ENCODE measurements at places on chromosomes 16 and 17.
A peak's percentile ranks its signal among the peaks of the same experiment; 100 is the strongest.

DNA sequence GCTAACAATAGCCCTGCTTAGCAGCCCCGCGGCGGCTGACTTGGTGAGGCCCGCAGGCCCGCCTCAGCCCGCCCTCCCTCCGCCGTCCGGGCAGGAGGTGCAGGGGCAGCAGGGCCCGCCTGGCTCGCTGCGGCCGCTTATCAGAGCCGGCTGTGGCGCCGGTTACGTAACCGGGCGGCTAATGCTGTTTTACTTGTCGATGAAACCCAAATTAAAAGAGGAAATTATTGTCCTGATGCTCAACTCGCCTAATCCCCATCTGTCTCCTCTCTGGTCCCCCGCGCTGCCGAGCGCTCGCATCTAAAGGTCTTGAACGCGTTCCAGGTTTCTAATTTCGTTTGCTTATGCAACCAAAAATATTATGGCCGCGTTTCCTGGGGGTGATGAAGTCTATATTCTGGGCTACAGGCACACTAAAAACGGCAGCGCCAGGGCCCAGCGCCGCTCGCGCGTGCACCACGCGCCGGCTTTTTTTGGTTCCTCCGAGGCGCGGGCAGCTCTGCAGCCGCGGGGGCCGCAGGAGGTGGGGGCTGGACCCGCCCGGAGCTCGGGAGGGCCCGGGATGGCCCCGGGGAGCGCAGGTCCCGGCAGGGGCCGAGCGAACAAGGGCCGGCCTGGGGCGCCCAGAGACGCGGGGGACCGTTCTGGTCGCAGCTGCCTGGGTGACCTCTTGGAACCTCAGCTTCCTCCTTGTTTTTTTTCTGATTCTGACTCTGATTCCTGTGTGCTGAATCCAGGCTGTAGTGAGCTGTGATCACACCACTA lies 65.2 kb upstream of the TOB1 start:
- peak; percentile 92 for DNase-seq

- peak; percentile 13 for DNase-seq
Observed at GRCh38 chr17:69335058-69335457, 8.1 kb upstream of the ABCA5 start.

GRCh38 chr17:9936095-9936494 lies 31.0 kb upstream of the RCVRN start:
- DNase-seq, result no peak

GRCh38 chr16:4578961-4579530 lies 22.9 kb downstream of the C16orf96 start:
- DNase-seq, result no peak

- DNase-seq, result no peak
Observed at GRCh38 chr17:29772981-29773380, 150.3 kb upstream of the CORO6 start.

DNA sequence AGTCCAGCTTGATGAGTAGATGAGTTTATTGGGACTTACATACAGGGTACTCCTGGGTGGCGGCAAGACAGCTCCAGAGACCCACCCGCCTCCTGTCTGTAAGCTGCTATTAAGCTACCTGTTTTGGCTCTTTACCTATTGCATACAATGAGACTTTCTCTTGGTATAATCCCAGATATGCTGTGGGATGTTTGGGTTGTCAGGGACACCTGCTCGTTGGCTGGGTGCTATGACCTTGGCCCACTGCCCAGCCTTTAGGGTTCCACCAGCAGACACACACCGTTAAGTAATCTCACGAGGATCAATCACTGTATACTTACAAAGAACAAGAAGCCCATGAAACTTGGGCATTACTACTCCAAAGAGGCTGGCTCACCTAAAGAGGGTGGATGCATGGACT lies 116.4 kb downstream of the NPIPB5 start:
- no peak for DNase-seq

- DNase-seq, result no peak
Observed at GRCh38 chr16:65042438-65043365, 79.2 kb downstream of the CDH11 start.

DNA sequence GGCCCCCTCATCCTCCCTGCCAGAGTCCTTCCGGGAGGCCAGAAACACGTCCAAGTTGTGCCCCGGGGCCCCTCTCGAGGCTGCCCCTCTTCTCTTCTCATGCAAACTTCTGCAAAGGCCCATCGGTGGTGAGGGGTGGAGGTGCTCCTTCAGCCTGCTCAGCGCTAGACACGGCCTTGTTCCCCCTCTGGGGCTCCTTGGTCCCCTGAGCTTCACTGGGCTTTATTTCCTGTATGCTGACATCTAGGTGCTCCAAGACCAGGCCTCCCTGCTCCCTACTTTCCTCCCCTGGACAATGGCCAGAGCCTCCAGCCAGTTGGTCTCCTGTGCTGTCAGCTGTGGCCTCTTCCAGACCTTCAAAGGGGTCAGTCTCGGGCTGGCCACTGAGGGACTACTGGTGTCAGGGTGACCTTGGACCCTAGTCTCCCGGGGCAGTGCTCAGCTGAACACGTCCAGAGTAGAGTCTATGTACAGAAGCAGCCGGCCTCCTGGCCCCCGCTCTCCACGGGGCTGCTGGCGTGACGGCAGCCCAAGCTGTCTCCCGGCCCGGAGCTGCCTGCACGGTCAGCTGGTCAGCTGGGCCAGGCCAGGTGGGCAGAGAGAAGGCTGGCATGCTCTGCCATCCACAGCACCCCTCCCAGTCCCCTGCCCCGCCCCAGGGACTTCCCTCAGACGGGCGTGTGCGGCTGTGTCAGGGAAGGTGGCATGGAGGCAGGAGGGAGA lies 1.7 kb upstream of the PRR35 start:
- no peak for DNase-seq

DNA sequence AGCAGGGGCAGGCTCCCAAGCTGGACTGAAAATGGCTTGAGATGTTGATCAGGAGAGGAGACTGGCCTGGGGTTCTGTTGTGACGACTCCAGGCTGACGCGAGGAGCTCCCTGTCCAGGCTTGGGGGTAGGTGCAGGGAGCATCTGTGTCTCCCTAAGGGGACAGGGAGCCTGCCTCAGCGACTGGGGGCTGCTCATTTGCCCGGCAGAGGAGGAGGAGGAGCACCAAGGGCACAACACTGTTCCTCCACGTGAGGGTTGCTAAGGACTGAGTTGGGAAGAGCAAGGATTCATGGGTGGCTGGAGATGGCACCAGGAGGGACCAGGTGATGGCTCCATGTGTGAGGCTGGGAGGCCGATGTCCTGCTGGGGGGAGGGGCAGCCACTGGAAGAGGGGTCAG lies 53.3 kb downstream of the USP22 start:
- DNase-seq, result no peak

- peak; percentile 93 for DNase-seq
Observed at GRCh38 chr16:24670623-24671454, 58.6 kb upstream of the TNRC6A start.

GRCh38 chr17:50609380-50610074 lies 25.2 kb upstream of the ABCC3 start:
- DNase-seq, result no peak

DNA sequence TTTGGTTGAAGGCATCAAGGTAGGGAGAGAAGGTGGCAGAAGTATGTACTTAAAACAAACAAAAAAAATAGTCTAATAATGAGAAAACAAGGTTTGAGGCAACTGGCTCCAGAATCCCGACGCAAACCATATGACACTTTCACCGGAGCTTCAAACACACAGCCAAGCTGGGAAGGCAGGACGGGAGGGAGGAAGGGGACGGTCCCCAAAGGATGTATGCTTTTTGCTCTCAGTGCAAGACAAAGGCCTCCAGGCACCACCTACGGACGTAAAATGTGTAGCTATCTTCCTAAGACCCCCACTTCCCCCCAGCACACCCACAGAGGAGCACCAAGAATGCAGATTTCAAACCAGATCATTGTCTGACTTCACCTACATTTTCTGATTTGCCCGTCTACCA lies 102.3 kb downstream of the ZFHX3 start:
- DNase-seq, result no peak

- no peak for DNase-seq
Observed at GRCh38 chr17:2943981-2944380, 119.4 kb downstream of the OR1D5 start.

DNA sequence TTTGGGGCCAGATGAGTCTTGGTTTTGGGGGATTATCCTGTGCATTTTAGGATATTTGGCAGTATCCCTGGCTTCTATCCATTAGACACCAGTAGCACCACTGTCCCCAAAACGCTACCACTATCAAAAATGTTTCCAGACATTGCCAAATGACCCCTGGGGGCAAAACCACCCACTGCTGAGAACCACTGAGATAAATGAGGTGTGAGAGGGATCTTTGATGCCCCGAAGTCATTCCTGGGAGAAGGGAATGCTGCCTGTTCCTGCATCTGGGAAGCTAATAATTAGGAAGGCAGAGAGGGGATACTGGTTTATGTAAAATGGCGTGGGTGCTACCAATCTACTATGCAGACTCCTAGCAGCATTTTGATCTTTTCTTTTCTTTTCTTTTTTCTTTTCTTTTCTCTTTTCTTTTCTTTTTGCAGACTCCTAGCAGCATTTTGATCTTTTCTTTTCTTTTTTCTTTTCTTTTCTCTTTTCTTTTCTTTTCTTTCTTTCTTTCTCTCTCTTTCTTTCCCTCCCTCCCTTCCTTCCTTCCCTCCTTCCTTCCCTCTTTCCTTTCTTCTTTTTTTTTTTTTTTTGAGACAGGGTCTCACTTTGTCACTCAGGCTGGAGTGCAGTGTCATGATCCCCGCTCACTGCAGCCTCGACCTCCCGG lies 8.8 kb upstream of the MT3 start:
- DNase-seq, result no peak

DNA sequence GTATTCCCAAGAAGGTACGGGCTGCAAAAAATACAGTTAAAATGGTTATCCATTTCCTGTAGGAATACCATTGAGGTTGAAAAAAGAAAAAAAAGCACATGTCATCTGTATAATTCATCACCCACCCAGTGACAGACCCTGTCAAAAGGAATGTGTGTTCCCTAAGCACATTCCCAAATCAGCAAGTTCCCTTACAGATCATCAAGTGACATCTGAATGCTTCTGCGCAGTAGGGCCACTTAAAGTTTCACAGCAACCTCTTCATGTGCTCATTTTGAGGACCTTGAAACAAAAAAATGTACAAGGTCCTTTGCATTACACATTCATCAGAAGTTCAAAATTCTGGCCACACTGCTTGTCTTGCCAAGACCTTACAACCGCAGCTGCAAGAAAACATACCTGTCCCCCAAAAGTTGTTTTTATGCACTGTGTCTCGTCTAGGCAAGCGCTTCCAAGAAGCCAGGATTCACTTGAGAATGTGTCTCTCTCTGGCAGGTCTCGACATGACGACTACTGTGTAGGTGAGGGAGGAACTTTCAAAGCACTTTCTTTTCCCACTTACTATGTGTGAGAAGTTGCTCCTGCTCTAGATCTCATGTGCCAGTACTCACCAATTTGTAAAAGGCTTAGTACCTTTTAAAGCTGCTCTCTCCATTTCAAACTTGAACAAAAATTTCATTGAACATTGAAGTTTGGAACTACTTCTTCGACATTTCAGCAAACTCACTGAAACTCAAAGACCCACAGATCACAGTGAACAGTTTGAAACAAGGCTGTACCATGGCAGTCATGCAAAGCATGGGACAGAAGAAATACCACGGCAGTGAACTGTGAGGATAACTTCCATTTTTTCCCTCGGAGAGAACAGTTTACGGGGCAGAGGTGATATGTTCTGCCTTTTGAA lies 4.3 kb upstream of the POLG2 start:
- no peak for DNase-seq

DNA sequence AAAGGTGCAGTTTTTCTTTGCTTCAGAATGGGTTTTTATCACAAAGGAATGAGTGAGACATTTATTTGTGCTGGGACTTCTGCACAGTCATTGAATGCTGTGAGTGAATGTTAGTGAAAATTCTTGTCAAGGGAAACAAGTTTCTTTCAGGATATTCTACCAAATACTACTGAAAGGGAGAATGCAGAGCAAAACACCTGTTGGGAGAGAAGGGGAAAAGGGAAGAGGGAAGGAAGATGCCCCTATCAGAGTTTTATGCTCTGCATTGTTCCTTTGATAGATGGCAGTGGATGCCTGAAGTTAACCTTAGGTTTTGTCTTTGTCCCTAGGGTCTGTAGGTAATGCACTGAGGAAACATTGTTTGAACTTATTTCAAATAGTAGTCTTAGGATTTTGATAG lies 3.1 kb downstream of the GGNBP2 start:
- DNase-seq, result no peak

- DNase-seq, result peak; percentile 32
Observed at GRCh38 chr17:29357821-29358232, 32.3 kb upstream of the TAOK1 start.

GRCh38 chr17:77863814-77864161 lies 94.7 kb upstream of the TNRC6C start:
- peak; percentile 28 for DNase-seq

DNA sequence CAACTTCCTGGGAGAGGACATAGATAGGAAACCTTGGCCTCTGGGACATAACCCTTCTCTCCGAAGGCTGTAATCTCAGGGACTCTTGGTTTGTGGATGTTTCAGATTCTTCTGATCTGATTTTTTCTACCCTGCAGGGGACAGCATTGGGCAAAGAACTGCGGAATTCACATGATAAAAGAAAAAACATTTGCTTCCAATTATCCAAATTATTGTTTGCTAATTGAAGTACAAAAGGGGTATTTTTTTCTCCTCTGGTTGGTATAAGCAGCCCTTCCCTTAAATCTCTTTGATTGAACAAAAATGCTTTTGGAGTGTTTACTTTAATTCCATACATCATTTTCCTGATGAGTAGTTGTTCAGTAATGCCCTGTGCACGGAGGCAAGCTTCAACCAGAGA lies 251.7 kb upstream of the IRX3 start:
- peak; percentile 21 for DNase-seq

DNA sequence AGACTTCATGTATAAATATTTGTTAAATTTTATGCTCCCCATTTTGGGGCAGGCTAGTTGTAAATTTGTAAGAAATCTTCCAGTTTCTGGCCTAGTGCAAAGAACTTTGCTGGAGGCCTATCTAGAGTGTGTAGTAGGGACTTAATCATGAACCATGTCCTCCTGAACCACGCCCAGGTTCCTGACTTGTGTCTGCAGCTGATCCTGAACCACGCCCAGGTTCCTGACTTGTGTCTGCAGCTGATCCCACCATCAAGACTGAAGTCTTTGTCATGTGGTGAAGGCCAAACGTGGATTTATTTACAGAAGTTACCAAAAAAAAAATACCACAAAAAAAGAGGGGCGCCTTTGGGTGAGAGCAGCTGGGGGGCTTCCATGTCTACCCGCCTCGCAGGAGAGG lies 33.1 kb downstream of the LMF1 start:
- DNase-seq, result no peak

- DNase-seq, result no peak
Observed at GRCh38 chr17:40020146-40020545, 4.9 kb downstream of the CSF3 start.

DNA sequence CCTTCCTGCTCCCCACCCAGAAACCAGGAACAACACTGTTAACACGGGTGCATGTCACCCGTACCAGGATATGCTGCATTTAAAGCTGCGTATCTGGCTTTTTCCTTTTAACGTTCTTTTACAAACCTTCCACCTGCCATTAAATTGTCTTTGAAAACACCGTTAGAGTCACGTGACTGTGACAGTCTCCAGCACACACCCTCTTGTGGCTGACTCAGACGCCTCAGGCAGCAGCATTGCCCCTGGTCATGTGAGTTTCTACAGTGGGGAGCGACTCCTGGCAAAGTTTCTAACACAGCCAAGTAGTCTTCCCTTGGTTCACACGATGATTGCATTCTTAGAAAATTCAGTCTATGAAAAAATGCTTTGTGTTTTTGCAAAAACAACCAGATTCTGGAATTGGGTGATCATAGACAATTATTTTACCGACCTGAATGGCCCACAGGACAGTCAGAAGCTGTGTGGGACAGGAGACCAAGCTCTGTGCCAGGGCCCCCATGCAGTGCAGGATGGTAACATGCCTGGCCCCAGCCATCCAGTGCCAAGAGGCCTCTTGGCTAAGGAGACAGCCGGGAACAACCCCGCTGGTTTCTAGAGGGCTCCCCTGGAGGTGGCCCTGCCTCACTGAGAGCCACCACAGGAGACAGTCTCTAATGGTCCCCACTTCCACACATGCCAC lies 199.1 kb downstream of the KATNIP start:
- peak; percentile 93 for DNase-seq
